ENCODE measurements at places on chromosomes 6 and 20. TPM values are rescaled to one million over a fixed set of nuclear protein-coding genes. Genes with fewer than 3 reads are reported as not detected.

GRCh38 chr6:37798436-37799262 is 20.9 kb upstream of the ZFAND3 start:
- no peak for DNase-seq

DNA sequence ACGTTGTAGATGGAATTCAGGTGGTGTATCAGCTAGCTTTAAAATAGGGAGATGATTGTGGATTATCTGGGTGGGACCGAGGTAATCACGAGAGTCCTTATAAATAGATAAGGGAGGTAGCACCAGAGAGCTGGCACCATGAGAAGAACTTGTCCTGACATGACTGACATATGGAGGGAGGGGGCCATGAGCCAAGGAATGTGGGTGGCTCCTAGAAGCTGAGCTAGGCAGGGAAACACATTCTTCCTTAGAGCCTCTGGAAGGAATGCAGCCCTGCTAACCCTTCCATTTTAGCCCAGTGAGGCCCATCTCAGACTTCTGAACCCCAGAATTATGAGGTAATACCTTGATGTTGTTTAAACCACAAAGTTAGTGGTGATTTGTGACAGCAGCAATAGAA is 321.1 kb upstream of the SULF2 start:
- no peak for DNase-seq

- DNase-seq = no peak
These were observed 137.0 kb upstream of the SULF2 start for GRCh38 chr20:47922269-47922668.

GRCh38 chr6:90284236-90285041 is 12.2 kb downstream of the BACH2 start:
- no peak for DNase-seq

DNA sequence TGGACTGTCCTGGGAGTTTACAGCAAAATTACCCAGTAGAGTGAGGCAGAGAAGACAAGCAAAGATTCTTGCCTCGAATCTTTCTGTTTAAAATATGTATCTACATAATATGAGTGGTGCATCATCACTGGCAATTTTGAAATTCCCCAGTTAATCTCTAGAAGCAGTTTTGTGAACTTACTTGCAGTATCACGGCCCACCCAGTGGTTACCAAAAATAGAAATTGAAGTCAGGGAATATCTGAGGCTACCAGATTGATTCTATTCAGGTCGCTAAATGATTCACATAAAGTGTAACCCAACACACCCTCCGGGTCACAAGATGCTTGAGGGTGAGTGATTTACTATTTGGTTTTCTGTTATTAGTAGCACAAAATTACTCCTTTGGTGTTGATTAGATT is 111.9 kb downstream of the PPP1R14C start:
- DNase-seq = no peak

GRCh38 chr6:157751547-157752200 is 71.4 kb upstream of the SNX9 start:
- no peak for DNase-seq

DNA sequence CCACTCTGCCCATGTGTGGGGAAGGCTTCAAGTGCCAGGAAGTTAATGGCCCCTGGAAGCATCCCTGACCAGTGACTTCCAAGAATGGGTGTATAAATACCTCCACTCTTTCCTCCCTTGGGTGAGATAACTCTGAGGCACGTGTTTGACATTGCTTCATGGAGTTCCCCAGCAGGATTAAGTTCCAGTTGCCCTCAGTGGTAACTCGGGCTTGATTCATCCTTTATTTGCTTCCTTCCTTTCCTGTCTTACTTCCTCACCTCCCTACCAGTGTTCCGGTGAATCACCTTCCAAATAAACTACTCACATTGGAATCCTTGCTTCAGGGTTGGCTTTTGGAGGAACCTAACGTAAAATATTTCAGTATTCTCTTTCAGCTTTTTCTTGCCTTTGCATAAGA is 84.6 kb upstream of the JAG1 start:
- DNase-seq = no peak

GRCh38 chr20:31440012-31440659 is at the start of gene DEFB123:
TSS of gene DEFB123 (plus strand) at chr20:31440632. CDS start at chr20:31440699, 67 bp downstream.
- DNase-seq = no peak

GRCh38 chr6:170473301-170473717 is 79.8 kb downstream of the PSMB1 start:
- DNase-seq = no peak

- peak; percentile 48 for DNase-seq
These were observed 205.6 kb upstream of the RIN2 start for GRCh38 chr20:19552221-19553180.

- DNase-seq = no peak
These were observed 51.3 kb upstream of the DST start for GRCh38 chr6:56694002-56694401.

DNA sequence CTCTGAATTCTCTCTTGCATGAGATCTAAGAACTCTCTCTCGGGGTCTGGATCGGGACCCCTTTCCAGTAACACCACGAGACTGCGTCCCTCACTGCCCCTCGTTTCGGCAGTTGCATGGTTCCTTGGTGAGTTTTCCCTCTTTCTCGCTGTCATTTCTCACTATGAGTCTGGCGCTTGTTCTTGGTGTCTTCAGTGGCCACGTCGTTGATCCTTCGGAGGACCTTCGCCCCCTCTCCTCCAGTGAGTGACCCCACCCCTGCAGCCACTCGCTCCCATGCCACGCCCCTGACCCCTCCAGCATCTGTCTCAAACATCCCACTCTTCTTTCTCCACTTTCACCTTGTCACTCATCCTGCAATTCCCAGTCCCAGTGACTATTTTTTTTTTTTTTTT is 23.0 kb downstream of the SYNJ2 start:
- DNase-seq = no peak

GRCh38 chr20:58619077-58619863 is 31.8 kb upstream of the STX16 start:
- no peak for DNase-seq

GRCh38 chr20:62670156-62670555 is 27.9 kb downstream of the SLCO4A1 start:
- DNase-seq = no peak

DNA sequence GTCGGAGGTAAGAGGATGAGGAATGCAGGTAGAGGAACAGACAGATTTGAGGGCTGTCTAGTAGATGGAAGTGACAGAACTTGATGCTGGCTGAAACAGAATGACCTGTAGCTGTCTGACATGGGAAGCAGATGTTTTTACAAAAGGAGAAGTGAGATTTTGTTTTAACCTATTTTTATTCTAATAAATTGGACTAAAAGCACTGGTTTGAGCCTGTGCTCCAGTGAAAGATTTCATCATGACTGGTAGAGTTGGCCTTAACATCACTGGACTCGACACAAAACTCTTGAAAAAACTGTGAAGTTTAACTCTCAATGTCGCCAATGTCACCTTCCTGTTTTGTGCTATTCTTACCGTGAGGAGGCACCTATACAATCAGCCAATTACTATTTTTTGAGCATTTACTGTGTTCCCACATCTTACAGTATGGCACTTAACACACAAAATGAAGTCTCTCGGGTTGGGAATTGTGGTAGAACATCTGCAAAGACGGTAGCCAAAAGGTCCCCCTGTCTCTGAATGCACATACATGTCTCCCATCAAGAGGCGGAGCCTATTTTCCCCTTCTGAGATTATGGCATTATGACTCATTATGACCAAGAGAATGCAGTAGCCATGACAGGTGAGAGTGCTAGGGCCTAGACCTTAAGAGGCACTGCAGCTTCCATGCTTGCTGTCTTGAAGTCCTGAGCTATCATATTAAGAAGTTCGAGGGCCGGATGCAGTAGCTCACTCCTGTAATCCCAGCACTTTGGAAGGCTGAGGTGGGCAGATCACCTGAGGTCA is 93.2 kb downstream of the FOXF2 start:
- DNase-seq = no peak

DNA sequence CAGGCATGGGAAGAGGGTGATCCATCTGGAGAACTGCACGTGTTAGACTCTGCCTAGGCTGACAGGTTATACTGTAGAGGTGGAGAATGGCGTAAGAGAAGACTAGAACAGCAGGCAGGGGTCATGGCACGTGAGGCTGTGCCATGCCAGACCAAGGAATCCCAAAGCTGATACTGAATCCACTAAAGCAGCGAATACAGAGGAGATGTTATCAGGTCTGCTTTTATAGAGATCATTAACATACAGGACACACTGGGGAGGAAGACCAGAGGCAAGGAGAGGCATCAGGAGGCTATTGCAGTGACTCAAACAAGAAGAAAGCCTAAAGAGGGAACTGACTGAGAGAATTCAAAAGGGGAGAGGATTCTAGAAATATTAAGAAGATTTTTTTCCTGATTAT is 12.9 kb downstream of the PHACTR1 start:
- no peak for DNase-seq

GRCh38 chr20:57411406-57412283 is 20.4 kb downstream of the RBM38 start:
- DNase-seq = no peak

- DNase-seq = no peak
These were observed 360.2 kb downstream of the PREX1 start for GRCh38 chr20:48467622-48468021.

BMP6 gene
- polyA plus RNA-seq = 7.4 TPM

SCRT2 gene
- polyA plus RNA-seq = 0.05 TPM

BAG2 gene
- 6.1 TPM for polyA plus RNA-seq

C6orf58 gene
- 0.91 TPM for polyA plus RNA-seq
